Activated naive CD4-positive, alpha-beta T cell treated with anti-CD3 and anti-CD28 coated beads for 36 hours (primary cell): ENCODE measurements at places on chromosomes 3 and 15. TPM values are rescaled to one million over a fixed set of nuclear protein-coding genes. Genes with fewer than 3 reads are reported as not detected.

The ARPIN gene
- not detected for total RNA-seq

The HTR3E gene
- not detected for total RNA-seq

GRCh38 chr3:88030210-88030609 lies 28.6 kb downstream of the CGGBP1 start:
- DNase-seq: no peak

DNA sequence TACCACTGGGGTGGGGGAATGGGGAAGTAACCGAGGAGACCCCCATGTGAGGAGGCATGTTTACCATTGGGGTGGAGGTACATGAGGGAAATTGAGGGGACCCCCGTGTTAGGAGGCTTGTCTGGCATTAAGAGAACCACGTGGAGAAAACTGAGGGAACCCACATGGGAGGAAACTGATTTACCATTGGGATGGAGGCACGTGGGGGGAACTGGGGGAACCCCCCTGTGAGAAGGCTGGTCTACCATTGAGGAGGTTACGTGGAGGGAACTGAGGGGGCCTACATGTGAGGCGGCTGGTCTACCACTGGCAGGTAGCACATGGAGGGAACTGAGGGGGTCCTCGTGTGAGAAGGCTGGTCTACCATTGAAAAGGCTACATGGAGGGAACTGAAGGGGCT lies 159.4 kb downstream of the FBLN2 start:
- no peak for DNase-seq

DNA sequence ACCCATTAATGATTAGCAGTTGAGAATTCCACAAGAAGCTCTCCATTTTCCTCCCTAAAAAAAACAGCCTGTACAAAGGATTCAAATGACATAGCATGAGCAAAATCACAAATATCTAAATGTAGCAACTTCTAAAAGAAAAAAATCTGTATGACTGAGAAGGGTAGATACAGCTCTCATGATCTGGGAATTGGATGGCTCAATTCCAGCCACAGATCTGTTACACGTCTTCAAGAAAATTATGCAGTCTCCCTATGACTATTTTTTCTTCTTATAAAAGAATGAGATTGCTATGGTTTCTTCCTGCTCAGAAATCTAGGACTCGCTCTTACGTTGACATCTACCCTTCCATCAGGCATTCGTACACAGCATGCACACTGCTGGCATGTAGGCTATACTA lies 71.5 kb downstream of the PLCH1 start:
- DNase-seq: no peak

DNA sequence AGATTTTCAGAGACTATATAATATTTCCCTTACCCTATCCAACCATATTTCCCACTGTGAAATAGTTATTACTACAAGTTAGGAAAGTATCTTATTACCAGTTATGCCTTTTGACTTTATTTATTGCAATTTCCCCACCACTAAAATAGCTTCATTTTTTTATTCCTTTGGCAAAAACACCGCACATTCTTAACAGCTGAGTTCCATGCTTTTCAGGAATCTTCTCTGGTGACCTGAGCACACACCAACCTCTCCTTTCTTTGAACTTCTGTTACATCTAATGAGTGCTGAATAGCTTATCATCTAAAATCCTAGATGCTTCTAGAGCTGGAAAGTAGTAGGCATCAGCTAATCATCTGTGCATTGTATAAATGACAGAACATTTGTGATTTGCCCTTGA lies 99.1 kb downstream of the UBE2E2 start:
- no peak for DNase-seq

- DNase-seq: no peak
Observed at GRCh38 chr3:149277331-149277813, 55.7 kb upstream of the CP start.
